ENCODE measurements at places on chromosomes 5 and 9.

GRCh38 chr5:6356578-6357164 lies 21.7 kb downstream of the MED10 start:
- DNase-seq, result no peak

DNA sequence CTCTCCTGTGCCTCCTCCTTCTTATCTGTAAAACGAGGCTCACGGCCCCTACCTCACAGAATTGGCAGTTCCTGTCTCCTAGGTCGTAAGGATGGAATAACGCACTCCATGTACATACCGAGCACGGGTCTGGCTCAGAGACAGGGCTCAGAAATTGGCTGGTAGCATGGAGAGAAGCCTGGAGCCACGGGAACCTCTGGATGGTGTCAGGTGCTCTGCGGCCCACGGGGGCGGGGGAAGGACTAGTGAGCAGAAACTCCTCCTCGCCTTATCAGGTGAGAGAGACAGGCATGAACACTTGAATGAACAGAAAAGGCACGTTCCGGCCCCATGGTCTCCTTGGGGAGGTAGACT lies 15.4 kb upstream of the C5orf47 start:
- peak; percentile 9 for DNase-seq

- no peak for DNase-seq
Observed at GRCh38 chr5:102916109-102916508, 161.0 kb downstream of the PAM start.

DNA sequence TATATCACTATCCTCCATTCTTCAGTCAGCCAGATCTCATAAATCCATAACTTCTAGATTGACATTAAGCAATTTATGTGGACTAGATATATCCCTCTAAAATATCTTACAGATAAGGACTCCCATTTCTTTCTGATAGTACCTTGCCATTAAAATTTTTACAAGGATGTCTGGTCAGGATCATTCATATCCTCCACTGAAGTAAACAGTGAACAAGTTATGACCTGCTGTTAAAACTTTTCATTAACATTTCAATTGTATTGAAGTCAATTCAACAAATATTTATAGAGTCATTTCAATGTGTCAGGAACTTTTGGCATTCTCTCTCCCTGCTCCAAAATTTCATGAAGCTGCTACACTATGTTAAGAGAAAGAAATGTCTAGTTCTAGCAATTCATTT lies 1159.6 kb downstream of the CDH12 start:
- no peak for DNase-seq

DNA sequence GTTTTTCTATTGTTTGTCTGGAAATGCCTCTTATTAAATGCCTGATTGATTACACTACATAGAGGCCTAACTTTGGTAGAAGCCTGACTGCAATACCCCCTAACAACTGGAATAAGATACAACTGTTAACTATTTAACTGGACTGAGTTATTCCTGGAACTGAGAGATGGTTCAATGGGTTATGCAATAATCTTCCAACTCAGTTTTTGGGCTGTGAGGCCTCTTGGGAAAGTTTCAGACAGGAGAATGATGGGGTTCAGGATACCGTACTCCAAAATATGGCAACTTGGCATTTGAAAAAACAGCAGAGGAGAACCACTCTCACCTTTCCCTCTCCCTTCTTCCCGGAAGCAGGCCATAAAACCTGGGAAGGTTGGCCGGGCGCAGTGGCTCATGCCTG lies 19.2 kb upstream of the PCDH1 start:
- DNase-seq, result no peak

- DNase-seq, result no peak
Observed at GRCh38 chr9:93068956-93069355, 10.5 kb downstream of the SUSD3 start.
